ENCODE measurements at places on chromosomes 2 and 18.
A peak's percentile ranks its signal among the peaks of the same experiment; 100 is the strongest.

GRCh38 chr18:61201511-61201910 lies 131.7 kb upstream of the CDH20 start:
- DNase-seq: no peak

DNA sequence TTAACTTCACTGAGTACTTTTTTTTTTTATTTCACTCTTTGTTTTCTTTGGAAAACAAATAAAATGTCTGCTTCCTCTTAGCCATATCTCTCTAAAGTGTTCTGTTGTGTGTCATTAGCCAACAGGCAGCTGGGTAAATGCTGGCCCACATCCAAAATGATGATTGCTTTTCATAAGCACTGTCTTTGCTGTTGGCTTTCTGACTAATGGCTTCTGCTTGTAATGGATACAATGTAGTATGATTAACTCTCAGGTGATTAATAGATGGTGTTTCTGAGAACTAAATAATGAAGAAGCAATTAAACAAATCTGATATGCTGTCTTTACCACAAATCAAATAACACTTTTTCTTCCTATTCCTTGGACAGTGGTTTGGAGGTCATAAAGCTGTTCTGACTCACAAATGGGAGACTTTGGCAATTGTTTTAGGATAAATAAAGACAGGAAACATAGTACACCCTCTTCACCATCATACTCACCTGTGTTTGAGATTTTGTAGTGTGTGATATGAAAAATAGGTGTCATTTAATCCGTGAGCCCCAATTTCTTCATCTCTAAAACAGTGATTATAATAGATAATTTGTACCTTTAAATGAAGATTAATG lies 888.4 kb downstream of the TSN start:
- no peak for DNase-seq

DNA sequence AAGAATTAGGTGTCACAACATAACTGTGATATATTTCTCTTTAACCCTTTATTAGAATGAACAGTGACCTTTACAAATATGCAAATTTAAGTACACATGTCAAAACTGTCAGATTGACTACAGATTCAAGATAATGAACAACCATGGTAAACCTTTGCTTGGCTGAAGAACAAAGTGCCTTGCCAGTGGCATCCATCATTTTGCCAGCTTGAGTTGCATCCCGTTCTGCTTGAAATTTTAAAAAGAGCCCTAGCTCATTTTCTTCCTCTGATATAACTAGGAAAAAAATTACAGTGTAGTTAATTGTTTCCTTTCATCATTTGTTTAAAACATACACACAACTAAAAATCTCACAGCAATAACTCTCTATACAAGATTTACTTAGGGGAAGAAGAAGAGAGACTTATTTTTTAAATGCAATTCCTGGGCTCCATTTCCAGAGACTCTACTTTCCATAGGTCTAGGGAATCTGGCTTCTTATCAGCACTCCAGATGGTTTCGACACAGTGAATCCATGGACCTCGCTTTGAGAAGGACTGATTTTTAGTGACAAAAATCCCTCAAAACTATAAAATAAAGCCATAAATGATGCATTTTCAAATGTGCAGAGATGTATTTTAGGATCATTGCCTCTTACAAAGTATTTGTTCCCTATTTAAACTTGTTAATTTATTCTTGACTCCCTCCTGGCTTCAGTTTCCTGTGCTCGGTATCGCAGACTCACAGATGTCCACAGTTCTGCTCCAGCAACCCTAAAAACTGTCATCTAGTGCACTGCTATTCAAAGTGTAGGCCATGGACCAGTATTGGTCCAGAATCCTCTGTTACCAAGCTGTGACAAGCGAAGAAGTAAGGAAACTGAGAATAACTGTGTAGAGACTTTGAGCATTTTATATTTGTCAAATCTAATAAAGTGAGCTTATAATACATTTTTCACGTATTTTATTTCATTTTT lies 50.1 kb downstream of the ICA1L start:
- no peak for DNase-seq

DNA sequence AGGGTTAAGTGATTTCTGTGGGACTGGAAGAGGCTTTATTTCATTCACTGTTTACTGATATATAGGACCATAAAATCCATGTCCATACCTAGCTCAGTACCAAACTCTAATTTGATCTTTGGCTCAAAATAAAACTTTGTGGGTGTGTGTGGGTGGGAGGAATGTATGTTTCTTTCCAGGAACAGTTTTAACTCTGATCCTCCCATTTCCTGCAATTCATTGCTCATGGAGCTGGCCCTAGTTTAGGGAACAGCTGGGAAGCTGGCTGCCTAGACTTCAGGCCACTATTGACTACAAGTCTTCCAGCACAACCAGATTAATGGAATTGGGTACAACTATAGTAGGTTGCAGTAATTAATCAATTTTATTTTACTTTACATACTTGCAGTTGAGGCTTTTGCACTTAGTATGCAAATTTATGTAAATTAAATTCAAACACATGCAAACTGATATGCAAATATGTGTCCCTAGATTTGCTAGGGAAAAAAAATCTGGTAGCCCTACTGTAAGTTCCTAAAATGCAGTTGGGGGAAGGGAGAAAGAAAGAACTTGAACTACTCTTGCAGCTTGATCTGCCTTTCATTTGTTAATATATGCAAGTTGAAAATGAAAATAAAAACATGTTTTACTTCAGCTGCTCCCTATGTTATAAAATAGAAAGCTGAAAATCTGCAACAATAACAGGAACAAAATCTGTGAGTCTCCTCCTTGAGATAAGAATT lies 1070.3 kb upstream of the CELF4 start:
- DNase-seq: no peak

DNA sequence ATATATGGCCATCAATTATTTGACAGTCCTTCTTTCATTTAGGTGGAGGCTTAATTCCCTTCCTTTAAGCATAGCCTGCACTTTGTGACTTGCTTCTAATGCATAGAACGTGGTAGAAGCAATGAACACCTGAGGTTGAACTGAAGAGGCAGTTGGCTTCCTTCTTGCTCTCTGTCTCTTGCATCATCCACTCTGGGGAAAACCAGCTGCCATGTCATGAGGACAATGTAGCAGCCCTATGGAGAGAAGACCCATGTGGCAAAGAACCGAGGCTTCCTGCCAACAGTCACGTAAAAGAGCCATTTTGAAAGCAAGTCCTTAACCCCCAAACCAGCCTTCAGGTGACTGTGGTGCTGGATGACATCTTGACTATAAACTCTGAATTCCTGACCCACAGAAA lies 46.8 kb downstream of the ATOH8 start:
- DNase-seq: no peak

GRCh38 chr18:66599190-66599589 lies 4.7 kb downstream of the CDH19 start:
- DNase-seq: no peak

GRCh38 chr18:59842947-59843346 lies 56.8 kb upstream of the PMAIP1 start:
- DNase-seq: no peak

GRCh38 chr2:215423234-215423633 lies 12.6 kb downstream of the FN1 start:
- no peak for DNase-seq

- peak; percentile 93 for DNase-seq
Measured at GRCh38 chr2:128803222-128803621, 484.6 kb upstream of the HS6ST1 start.

- DNase-seq: no peak
Measured at GRCh38 chr2:175318542-175318941, 137.0 kb upstream of the ATP5MC3 start.

- no peak for DNase-seq
Measured at GRCh38 chr2:42171396-42171980, 2.3 kb downstream of the EML4 start.

DNA sequence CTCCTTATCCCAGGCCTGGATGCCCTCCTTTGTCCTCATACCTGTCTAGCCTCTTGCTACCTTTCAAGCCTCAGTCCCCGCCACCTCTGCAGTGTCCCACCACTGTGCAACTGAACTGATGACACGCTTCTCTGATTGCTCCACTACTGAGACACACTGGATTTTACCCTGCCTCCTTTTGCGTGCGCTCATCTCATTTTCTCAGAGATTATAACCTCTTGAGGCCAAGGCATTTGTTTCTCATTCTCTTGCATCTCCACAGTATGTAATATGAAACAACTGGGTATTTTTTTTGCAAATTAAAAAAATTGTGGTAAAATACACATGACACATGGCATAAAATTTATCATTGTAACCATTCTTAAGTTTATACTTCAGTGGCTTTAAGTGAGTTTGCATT lies 95.4 kb downstream of the PRKCE start:
- DNase-seq: no peak

DNA sequence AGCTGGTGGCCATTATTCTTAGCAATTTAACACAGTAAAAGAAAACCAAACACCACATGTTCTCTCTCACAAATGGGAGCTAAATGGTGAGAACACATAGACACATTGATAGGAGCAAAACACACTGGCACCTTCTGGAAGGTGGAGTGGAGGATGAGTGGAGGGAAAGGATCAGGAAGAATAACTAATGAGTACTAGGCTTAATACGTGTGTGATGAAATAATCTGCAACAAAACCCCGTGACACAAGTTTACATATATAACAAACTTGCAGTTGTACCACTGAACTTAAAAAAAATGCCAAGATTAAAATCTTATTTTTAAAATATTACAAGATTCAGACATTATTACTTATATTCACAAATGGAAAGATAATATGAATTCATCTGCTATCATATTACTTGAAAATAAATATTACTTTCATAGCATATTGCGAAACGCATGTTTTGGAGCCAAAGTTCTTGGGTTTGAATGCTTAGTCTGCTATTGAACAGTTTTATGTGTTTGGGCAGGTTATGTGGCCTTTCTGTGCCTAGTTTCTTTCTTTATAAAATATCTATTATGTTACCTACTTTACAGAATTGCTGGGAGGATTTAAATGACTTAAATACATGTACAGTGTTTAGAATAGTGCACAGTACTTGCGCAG lies 20.5 kb downstream of the ANKRD62 start:
- DNase-seq: no peak

DNA sequence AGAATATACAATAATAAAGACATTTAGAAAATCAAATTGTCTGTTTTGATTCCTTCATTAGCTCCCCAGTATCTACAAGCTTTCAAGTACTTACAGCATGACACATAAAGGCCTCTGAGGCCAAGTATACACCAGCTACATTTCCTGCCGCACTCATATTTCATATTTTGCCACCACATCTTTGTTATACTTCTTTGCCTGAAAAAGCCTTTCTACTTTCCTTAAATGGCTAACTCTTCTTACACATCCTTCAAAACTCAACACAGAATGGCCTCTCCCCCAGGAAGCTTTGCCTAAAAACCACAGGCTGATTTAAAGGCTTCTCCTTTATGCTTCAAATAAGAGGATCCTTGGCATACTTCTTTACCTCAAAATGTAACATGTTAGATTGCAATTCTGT lies 4.5 kb downstream of the STK17B start:
- DNase-seq: peak; percentile 69

GRCh38 chr2:30747206-30747605 lies 60.0 kb downstream of the CAPN13 start:
- no peak for DNase-seq

DNA sequence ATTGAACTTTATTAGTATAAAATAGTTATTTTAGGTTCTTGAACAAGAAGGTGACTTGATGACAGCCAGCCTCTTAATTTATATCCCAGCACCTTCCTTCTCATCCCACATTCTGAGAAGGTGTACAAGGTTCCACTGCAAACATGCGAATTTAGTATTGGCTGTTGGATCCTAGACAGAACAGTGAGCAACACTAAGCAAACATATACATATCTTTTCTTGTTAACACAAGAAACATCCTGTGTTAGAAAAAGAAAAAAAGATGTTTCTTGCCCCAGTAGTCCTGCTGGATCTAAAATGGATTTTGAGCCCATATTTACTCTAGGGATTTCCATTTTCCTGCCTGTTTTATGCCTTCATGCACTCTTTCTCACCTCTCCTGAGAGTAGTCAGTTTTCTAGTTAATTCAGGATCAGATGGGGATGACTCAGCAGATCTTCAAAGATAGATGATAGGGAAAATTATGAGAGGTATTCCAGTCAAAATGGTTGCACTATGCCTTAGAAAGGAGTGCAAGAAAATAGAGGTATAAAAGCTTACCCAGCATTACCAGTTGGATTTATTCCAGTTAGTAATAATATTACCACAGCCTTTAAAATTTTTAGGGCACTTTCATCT lies 336.5 kb downstream of the MEIS1 start:
- no peak for DNase-seq

DNA sequence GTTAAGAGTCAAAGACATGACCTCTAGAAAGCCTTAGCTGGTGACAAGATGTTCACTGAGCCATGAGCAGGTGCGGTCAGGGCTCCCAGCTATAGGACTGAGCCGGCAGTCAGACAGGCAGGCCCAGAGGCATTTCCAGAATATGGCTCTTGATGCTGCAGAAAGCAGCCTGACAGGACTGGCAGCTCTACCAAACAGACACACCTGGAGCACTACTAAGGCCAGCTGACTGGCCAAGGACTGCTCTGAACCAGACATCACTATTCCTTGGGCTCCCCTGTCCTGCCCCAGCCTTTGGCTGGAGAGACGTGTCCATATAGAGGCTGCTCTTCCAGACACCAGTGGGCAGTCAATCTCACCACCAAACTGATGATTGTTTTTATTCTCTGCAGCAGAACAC lies 98.8 kb downstream of the RIF1 start:
- DNase-seq: no peak

DNA sequence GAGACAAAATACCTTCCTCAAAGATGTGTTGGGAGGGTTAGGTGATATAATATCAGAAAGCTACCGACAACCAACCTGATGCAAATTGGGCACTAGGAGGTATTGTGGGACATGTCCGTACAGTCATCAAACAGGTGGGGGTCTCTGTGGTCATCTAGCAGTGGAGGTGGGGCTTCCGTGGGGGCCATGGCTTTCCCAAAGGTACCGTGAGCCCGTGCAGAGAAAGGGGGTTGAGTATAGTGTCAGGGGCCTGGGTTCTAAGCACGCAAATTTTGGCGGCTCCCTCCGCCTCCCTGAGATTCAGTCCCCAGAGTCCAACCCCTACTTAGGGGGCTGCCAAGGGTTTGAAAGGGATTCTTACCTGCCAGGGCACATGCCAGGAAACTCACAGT lies 32.6 kb downstream of the HJURP start:
- no peak for DNase-seq

DNA sequence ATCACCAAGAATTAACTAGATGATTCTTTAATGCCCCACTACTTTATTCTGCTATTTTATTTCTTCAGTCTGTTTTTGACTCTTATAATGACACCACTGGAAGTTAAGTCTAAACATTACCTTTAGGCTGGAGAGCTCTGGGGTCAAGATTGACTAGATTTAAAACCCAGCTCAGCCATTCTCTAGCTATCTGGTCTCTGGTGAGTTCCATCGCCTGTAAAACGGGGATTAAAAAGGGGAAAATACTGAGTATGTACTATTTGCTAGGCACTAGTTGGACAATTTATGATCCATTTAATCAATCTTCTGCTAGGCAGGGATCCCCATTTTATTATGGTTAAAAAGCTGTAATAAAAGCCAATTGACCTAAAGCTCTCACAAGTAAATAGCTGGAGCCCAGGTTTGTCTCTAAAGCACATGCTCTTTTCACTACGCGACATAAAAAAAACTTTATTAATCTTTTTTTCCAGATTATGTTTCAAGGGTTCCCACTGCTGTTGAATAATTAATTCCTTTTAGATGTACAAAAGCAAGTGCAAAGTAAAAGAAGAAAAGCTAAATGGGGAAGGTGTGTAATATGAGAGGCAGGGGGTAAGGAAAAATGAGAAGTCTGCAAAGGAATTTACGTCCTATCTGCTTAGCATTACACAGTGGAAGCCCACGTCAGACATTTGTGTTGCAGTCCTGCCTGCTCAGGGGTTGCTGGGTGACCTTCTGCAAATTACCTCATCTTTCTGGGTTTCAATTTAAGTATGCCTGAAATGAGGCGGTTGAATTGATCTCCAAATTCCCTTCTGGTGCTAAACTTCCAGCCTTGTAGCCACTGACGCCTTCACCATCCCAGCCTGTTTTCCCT lies 918 bp upstream of the NABP1 start:
- no peak for DNase-seq
